Activated CD8-positive, alpha-beta memory T cell treated with anti-CD3 and anti-CD28 coated beads for 1 hour (primary cell): ENCODE measurements at places on chromosomes 6 and 20.

- DNase-seq = no peak
Observed at GRCh38 chr6:136945711-136946121, 23.6 kb downstream of the SLC35D3 start.

DNA sequence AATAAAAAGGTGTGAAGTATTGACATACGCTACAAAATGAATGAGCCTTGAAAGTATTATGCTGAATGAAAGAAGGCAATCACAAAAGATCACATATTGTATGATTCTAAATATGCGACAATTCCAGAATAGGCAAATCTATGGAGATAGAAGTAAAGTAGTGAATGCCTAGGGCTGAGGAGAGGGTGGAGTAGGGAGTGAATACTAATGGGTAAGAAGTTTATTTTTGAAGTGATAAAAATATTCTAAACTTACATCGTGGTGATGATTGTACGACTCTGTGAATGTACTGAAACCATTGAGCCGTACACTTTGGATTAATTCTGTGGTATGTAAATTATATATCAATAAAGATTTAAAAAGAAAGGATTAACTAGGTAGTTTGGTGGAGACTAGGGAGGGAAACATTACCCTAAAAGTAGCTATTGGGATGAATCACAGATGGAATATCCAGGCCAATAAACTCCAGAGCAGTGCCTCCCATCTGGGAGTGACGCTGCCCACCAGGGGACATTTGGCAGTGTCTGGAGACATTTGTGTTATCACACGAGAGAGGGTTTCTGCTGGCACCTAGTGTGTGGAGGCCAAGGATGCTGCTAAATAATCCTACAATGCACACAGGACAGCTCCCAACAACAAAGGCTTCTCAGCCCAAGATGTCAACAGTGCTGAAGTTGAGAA lies 214.2 kb upstream of the PCSK2 start:
- no peak for DNase-seq

DNA sequence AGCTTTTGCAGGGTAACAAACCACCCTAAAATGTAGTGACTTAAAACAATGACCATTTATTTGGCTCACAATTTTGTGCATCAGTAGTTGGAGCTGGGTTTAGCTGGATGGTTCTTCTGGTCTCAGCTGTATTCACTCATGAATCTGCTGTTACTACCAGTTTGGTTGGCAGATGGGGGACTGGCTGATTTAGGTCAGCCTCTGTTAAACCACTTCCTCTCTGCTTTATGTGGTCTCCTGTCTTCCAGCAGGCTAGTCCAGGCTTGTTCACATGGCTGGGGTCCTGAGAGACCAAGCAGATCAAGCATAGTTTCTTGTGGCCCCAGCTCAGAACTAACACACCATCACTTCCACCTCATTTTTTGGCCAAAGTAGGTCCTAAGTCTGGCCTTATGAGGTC lies 67.2 kb upstream of the LAMP5 start:
- no peak for DNase-seq

DNA sequence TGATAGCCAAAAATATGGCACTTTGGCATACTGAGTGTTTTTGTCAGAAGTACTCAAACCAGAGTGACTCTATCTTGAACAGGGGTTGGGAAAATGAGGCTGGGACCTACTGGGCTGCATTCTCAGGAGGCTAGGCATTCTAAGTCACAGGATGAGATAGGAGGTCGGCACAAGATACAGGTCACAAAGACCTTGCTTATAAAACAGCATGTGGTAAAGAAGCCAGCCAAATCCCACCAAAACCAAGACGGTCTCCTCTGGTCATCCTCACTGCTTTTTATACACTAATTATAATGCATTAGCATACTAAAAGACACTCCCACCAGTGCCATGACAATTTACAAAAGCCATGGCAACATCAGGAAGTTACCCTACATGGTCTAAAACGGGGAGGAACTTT lies 985.1 kb downstream of the HACE1 start:
- no peak for DNase-seq

- DNase-seq = no peak
Observed at GRCh38 chr6:111592726-111593511, 12.8 kb downstream of the TRAF3IP2 start.

DNA sequence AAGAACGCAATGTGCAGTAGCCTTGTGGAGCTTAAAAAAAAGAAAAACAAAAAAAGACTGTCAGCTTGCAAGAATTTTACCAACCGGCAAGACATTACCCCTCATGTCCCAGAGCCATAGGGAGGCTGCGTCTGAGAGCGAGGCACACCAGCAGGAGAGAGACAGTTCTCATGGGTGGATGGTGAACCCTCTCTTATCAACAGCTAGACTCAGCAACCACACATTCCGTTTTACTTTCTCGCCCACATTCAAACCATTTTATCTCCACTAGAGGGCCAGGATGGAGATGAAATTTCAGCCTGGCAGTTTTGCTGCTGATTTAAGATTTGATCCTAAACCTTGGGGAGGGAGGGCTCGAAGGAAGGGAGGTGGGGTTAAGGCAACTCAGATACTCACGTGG lies 247.0 kb downstream of the ATXN1 start:
- DNase-seq = no peak

GRCh38 chr20:49846206-49846807 lies 33.7 kb downstream of the SLC9A8 start:
- peak; percentile 10 for DNase-seq

- no peak for DNase-seq
Observed at GRCh38 chr20:16388731-16389130, 184.5 kb downstream of the KIF16B start.

- DNase-seq = no peak
Observed at GRCh38 chr20:8148501-8148900, 16.4 kb downstream of the PLCB1 start.

- no peak for DNase-seq
Observed at GRCh38 chr20:25369971-25370370, 20.7 kb downstream of the ABHD12 start.

- no peak for DNase-seq
Observed at GRCh38 chr6:2872423-2873358, 30.4 kb downstream of the SERPINB9 start.

- no peak for DNase-seq
Observed at GRCh38 chr6:101597693-101598092, 204.2 kb downstream of the GRIK2 start.

GRCh38 chr20:36435592-36436541 lies 105.5 kb upstream of the MYL9 start:
- DNase-seq = peak; percentile 62
